ENCODE measurements at places on chromosomes 3 and 15.

DNA sequence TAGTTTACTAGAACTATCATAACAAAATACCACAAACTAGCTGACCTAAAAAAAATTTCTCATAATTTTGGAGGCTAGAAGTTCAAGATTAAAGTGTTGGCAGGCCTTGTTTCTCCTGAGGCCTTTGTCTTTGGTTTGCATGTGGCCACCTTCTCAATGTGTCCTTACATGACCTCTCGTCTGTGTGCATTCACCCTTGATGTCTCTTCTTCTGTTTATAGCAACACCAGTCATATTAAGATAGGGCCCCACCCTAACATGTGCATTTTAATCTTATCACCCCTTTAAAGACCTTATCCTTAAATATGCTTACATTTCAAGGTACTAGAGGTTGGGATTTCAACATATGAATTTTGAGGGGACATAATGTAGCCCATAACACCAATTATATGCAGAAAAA lies 177.0 kb downstream of the ZBBX start:
- H3K27ac ChIP-seq: no peak overlapping the region
- H3K27me3 ChIP-seq: no peaks in the 10 kb centered on the region
- no peak for DNase-seq
- H3K4me1 ChIP-seq: no peaks in the 10 kb centered on the region
- H3K4me3 ChIP-seq: no peak overlapping the region

GRCh38 chr15:69265347-69265955 lies 33.3 kb upstream of the PAQR5 start:
- DNase-seq: peak; percentile 31
- H3K27ac ChIP-seq: no peak overlapping the region
- H3K27me3 ChIP-seq: no peaks in the 10 kb centered on the region
- H3K4me3 ChIP-seq: no peak overlapping the region
- peaks cover 19% of the 10 kb centered on the region for H3K36me3 ChIP-seq
- no peaks in the 10 kb centered on the region for H3K4me1 ChIP-seq

- H3K27ac ChIP-seq: peak overlapping the region; percentile 33
- peaks cover 44% of the 10 kb centered on the region for H3K4me1 ChIP-seq
- H3K27me3 ChIP-seq: no peaks in the 10 kb centered on the region
- peaks cover 41% of the 10 kb centered on the region for H3K36me3 ChIP-seq
Observed at GRCh38 chr3:45607790-45608189, 13.2 kb downstream of the LIMD1 start.

DNA sequence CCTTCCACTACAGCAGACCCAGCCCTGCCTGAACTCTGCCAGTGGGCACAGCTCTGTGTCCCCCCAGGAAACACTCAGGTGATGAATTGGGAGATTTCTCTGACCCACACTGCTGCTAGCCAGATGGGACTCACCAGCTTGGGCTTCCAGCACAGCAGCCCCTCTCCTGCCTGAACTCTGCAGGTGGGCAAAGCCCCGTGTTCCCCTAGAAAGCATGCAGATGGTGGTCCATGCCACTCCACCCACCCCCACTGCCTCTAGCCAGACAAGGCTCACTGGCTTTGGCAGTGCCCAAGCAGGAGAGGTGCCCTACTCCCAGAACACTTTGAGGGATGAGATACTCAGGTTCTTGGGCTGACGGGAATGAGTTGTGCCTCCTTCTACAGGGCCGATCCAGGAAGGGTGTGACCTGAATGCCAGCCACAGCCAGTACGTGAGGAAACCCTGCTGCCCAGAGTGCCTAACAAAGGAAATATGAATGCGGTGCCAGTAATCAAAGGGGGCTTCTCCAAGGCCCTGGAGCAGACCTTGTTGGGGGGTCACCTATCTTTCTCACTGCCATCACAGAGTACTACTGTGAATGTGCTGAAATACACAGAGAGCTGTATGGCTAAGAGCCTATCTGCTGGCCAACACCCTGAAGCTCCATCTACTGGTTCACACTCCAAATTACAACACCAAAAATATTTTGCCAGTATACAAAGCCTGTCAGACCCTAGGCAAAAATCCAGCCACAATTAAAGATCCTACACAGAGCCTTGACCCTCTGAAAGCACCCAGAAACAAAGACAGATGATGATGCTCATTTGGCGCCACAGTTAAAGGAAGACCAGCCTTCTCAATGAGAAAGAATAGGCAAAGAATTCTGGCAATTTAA lies 61.9 kb downstream of the BTLA start:
- H3K4me3 ChIP-seq: no peak overlapping the region
- no peak overlapping the region for H3K27ac ChIP-seq
- H3K36me3 ChIP-seq: no peaks in the 10 kb centered on the region
- peak; percentile 32 for DNase-seq
- no peaks in the 10 kb centered on the region for H3K4me1 ChIP-seq

- no peaks in the 10 kb centered on the region for H3K36me3 ChIP-seq
- H3K4me3 ChIP-seq: no peak overlapping the region
- H3K27ac ChIP-seq: no peak overlapping the region
- peak; percentile 58 for DNase-seq
- no peaks in the 10 kb centered on the region for H3K27me3 ChIP-seq
- H3K4me1 ChIP-seq: no peaks in the 10 kb centered on the region
Observed at GRCh38 chr3:129727707-129728106, 121.2 kb upstream of the PLXND1 start.

DNA sequence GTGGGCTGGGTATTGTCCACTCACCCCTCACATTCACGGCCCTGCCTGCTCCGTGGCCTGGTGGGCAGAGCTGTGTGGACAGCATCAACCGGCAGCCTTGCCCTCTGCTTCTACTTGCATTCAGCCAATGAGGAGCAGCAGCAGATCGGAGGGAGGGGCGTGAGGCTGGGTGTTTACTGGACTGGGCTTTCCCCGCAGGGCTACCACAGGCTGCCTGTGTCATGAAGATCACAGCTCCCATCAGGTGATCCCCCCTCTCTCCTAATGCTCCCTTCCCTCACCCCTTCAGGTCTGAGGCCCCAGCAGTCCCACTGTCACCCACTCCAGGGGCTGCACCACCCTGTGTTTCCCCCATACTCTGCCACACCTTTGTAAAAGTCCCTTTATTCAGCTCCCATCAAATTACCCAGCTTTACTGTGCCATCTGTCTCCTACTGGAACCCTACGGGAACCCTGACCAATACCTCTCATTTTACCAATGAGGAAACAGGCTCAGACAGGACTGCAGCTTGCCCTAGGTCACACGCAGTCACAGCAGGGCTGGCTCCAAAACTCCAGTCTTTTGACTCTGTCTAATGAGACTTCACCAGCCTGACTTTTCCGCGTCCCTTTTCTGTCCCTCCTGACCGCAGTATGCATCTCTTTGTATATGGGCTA lies 81.1 kb downstream of the MEGF11 start:
- peaks cover 92% of the 10 kb centered on the region for H3K27me3 ChIP-seq
- H3K4me1 ChIP-seq: no peaks in the 10 kb centered on the region
- no peaks in the 10 kb centered on the region for H3K36me3 ChIP-seq
- H3K27ac ChIP-seq: no peak overlapping the region

DNA sequence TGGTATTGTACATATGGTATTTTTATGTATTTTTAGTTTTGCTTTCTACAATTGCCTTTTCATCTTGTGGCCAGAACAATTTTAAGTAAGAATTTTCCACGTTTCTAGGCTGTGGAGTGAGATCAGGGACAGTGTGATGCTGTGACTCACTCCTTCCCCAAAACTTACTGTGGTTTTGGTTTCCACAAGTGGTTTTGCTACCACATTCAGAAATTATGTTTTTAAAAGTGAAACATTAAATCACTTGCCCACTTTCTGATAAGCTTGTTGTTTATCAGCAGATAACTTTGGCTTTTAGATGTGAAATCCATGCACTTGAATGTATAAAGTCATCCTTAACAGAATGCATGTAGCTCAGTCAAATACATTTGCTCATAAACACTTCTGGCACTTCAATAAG lies 192.2 kb upstream of the THRB start:
- peak overlapping the region; percentile 53 for H3K27ac ChIP-seq
- peak; percentile 81 for DNase-seq
- H3K36me3 ChIP-seq: no peaks in the 10 kb centered on the region
- peaks cover 12% of the 10 kb centered on the region for H3K4me1 ChIP-seq
- H3K4me3 ChIP-seq: no peak overlapping the region
- H3K27me3 ChIP-seq: peaks cover 4% of the 10 kb centered on the region

DNA sequence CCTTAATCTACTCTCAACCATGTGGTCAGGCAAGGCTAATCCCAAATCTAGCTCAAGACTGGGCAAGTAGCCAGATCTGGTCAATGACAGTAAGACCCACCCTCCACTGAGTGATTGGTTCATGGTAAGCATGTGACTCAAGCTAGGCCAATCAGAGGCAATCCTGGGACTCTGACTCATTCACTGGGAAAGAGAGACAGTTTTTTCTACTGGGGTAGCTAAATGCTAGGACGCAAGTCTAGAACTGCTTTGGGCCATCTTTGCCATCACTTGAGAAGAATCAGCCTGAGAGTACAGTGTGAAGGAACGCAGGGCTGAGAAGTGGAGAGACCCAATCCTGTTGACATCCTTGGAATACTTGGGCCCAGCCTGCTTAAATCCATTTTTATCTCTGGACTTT lies 9.4 kb upstream of the RAD18 start:
- peaks cover 18% of the 10 kb centered on the region for H3K27me3 ChIP-seq
- no peak overlapping the region for H3K4me3 ChIP-seq
- H3K36me3 ChIP-seq: no peaks in the 10 kb centered on the region

Measured in mesenchymal stem cell (in vitro differentiated cells and primary cell).